ENCODE measurements at places on chromosomes 5 and 9.

GRCh38 chr9:92385001-92385400 lies 19.4 kb downstream of the OGN start:
- DNase-seq: no peak

DNA sequence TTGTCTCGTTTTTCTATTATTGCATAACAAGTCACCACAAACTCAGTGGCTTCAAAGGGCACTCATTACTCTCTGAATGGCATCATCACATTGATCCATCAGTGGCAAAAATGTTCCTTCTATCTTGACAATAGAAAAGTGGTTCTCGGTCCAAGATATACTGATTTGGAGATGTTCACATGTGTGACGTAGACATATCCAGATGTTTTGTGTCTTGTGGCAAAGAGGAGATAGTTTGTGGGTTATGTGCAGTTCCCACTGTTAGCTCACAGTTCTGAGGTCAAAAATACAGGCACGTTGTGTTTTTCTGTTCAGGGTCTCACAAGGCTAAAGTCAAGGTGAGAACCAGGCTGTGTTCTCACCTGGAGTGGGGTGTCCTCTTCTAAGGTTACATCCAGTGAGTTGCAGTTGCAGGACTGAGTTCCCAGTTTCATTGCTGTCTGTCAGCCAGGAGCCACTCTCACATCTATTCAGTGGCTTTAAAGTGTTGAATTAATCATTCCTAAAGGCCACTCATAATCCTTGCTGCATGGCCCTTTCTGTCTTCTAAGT lies 55.3 kb downstream of the GAS1 start:
- no peak for DNase-seq

DNA sequence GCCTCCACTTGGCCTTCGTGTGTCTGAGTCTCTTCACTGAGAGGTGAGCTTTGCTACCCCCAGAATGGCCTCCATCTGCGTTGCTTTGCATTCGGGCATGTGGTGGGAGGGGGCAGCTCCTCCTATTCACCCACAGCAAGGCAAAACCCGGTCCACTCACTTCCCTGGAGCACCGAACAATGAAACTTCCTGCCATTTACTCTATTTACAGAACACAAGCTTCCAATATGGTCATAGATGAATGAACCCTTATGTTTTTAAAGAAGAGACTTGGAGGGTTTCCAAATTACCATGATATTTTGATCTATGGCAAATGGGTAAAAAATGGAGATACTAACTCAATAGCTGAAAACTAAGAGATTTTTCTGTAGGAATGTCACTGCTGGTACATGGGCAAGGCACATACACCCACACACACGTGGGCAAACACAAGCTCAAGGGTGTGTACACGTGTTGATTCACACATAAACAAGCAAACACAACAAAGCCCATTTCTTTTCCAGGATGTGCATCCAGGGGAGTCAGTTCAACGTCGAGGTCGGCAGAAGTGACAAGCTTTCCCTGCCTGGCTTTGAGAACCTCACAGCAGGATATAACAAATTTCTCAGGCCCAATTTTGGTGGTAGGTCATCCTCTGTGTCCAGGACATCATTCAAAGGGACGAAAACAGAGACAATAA lies 5.2 kb downstream of the GABRP start:
- no peak for DNase-seq

- no peak for DNase-seq
These were observed 94.1 kb upstream of the RANBP6 start for GRCh38 chr9:6109571-6109970.

- DNase-seq: no peak
These were observed 38.6 kb upstream of the OLFM1 start for GRCh38 chr9:135048758-135049444.

- DNase-seq: no peak
These were observed 161.7 kb upstream of the CDH12 start for GRCh38 chr5:23014825-23015224.

DNA sequence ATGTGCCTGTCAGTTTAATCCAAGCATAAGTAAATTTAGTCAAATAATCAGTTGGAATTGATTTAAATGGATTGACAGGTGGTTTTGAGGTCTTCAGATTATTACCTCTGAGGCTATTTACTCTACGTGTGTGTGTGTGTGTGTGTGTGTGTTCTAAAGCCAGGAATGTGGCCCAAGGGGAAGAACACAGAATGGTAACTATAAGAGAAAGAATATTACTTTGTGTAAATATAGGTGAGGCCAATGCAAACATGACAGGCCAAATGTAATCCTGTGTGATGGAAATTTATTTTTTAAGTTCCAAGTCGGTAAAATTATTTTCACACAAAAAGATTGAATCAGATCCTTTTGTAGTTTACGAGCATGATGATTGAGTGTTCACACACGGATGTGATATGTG lies 390.0 kb downstream of the PLK2 start:
- no peak for DNase-seq
